ENCODE measurements at places on chromosomes 11 and 22.

GRCh38 chr22:20218987-20219386 lies 49.1 kb downstream of the RTN4R start:
- no peak for DNase-seq

- peak; percentile 47 for DNase-seq
Observed at GRCh38 chr22:41915035-41915785, at the start of gene SHISA8. TSS of gene SHISA8 (minus strand) at chr22:41915074. CDS start at chr22:41914667, 407 bp downstream.

- DNase-seq = no peak
Observed at GRCh38 chr22:49966774-49967705, 6.5 kb downstream of the PIM3 start.

DNA sequence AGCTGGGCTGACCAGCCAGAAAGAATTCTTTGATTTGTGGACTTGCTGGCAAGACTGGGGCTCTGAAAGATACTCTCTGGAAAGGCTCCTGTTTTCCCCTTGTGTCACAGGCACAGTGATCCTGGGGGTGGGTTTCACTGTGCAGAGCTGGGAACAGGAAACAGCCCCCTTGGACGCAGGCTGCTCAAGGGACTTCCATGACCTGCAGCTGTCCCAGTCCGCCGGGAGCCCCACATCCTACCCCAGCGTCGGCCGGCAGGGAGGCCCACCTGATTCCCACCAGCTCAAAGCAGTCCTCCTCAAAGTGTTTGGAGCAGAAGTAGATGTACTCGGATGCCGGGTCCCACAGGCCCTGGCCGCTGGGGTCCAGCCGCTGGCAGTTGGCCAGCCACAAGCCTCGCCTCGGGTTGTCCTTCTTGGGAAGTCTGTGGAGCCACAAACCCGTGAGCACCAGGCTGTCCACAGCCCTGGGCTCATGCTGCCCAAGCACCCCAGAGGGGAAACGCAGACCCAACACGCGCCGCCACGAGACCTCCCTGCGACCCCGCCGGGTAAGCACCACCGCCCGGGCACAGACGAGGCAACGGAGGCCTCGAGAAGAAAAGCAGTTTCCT lies 824 bp downstream of the THAP7 start:
- no peak for DNase-seq

- DNase-seq = no peak
Observed at GRCh38 chr11:10641177-10641911, 52.2 kb downstream of the IRAG1 start.

DNA sequence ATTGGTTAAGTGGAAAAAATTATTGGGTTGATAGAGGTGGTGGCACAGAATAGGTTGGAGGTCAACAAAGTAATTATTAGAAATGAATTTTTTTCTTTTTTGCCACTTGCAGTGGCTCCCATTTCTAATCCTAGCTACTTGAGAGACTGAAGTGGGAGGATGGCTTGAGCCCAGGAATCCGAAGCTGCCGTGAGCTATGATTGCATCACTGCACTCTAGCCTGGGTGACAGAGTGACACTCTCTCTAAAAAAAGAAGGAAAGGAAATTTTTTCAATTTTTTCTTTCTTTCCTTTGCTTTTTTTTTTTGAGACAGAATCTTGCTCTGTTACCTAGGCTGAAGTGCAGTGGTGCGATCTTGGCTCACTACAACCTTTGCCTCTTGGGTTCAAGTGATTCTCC lies 2.2 kb upstream of the BCO2 start:
- no peak for DNase-seq

DNA sequence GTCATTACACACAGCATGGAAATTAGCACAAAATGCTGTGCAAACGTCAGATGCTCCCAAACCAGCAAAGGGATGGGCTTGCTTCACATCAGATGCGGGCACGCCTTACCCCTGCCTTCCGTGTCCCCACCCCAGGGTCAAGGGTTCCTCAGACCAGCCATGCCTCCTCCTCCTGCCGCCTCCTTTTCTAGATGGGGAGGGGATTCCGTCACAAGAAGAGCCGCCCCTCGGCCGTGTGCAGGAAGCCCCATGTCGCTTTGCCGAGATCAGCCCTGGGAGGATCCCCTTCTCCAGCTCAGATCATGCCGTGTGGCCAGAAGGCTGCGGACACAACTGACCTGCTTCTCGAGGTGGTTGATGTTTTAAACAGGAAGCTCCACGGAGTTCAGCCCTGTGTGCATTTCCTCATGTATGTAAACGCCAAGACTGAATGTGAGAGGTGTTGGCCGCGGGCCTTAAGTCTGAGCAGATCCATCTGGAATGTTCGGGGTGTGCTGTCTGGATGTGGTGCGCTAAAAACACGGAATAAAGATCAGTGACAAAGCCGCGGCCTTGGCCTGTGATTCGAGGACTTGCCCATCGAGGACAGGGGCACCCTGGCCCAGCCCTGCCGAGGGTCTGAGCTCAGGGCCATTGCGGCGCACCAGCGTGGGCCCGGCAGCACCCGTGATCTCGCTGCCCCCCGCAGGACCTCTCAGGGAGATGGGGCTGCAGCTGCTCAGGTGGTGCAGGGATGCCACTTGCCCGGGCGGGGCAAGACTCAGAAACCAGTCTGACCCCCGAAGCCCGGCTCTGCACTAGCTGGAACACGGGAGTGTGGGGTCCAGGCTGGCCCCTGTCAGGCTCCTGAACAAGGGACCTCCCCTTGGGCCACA lies 412.9 kb downstream of the TBC1D22A start:
- no peak for DNase-seq

DNA sequence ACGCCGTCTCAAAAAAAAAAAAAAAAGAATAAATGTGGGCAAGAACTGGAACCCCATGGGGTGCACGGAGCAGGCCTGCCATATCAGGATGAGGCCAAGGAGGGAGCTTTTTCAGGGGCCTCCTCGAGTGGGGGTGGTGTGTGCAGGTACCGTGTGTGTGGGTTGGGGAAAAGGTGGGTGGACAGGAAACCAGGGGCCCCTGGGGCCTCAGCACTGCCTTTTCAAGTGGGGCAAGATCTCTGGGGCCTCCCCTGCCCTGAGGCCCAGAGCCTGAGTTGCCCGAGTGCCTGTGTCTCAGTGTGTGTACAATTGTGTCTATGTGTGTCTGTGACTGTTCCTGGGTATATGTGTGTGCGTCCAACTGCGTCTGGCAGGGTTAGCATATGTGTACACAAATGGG lies 23.8 kb downstream of the TEF start:
- no peak for DNase-seq

- no peak for DNase-seq
Observed at GRCh38 chr11:69721106-69721505, 17.3 kb upstream of the FGF19 start.

GRCh38 chr11:11895672-11896071 lies 53.9 kb downstream of the USP47 start:
- no peak for DNase-seq

DNA sequence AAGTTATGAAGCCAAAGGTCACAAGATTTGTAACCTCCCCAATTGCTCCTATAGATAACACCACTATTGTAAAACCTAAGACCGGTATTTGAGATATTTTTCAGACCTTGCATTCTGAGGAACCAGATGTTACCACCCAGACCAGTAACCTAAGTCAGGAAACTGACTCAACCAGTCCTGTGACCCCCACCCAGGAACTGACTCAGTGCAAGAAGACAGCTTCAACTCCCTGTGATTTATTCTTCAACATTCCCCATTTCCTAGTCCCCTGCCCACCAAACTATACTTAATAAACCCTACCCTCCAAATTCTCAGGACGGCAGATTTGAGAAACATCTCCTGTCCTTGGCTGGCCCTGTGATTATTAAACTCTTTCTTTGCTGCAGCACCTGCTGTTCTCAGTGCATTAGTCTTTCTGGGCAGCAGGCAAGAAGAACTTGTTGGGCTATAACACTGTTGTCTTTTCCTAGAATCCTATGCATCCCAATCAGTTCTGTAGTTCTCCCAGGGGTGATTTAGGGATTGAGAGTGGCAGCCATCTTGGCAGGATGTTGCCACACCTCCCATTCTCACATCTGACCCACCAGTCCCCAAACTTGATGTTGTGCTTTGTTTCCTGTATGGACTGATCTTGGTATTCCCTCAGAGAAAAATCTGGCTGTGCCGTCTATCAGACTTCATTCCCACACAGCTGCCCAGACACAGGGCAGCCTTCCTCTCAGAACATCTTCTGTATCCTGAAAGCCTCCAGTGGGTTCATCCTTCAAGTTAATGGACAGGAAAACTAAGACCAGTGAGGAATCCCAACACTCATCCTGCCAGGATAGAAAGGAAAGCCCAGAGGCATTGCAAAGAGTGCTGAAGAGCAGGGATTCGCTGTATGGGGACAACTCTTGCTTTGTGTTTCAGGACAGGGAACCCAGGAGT lies 104.0 kb downstream of the PDE2A start:
- no peak for DNase-seq

GRCh38 chr11:38530226-38530625 lies 1932.2 kb upstream of the RAG2 start:
- DNase-seq = no peak

GRCh38 chr11:120273432-120273831 lies 33.5 kb downstream of the POU2F3 start:
- DNase-seq = no peak

GRCh38 chr22:44281768-44282637 lies 30.7 kb downstream of the SHISAL1 start:
- DNase-seq = no peak

GRCh38 chr11:71115770-71116692 lies 136.3 kb downstream of the SHANK2 start:
- DNase-seq = no peak

GRCh38 chr22:28983788-28984441 lies 77.7 kb downstream of the C22orf31 start:
- no peak for DNase-seq

DNA sequence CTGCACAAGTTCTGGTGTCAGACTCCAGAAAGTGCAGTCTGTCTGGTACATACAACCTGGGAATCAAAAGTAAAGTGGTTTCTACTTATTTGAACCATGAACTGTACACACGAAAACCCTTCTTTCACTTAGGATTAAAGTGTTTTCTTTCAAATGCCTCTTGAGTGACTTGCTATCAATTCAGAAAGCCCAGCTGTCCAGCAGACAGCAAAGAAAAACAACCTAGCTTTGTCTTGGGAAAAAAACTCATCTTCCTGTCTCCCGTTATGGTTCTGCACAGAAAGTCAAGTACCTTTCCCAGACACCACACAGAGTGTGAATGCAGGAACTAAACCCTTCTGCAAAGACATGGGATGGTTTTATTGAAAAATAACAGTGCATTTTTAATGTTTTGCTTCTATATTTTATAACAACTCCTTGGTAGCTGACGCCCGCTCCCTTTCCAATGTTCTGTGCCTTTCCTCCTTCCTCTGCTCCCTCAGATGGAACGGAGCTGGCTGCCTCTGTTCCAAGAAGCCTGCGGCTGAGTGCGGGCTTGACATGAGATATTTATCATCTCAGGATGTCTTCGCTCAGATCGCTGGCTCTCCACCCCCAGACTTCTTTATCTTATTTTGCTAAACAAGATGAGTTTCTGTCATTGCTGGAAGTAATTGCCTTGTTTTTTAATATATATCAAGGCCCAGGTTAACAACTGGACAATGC lies 322.3 kb upstream of the B3GAT1 start:
- DNase-seq = no peak

DNA sequence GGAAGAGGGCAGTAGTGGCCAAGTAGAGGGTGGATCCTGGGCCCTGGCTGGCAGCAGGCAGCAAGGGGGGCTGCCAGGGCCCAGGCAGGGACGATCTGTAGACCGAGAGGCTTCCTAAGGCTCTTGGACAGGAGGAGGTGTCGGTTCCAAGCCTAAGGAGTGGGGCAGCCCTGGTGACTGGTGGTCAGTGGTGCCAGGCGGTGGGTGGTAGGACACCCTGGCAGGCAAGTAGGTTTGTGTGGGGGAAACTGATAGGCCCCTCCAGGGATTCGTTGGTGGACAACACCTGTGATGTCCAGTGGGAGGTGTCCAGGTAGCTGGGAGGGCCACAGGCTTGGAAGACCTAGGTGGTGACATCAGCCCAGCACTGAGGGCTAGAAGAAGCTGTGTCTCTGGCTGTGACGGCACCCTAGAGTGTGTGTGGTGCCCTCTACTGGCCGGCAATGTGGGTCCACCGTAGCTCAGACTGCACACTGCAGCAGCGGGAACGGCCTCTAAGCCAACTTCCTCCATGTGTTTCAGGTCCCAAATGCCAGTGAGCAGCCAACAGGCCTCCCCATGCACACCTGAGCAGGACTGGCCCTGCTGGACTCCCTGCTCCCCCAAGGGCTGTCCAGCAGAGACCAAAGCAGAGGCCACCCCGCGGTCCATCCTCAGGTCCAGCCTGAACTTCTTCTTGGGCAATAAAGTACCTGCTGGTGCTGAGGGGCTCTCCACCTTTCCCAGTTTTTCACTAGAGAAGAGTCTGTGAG lies 9.4 kb upstream of the SAMM50 start:
- peak; percentile 41 for DNase-seq

DNA sequence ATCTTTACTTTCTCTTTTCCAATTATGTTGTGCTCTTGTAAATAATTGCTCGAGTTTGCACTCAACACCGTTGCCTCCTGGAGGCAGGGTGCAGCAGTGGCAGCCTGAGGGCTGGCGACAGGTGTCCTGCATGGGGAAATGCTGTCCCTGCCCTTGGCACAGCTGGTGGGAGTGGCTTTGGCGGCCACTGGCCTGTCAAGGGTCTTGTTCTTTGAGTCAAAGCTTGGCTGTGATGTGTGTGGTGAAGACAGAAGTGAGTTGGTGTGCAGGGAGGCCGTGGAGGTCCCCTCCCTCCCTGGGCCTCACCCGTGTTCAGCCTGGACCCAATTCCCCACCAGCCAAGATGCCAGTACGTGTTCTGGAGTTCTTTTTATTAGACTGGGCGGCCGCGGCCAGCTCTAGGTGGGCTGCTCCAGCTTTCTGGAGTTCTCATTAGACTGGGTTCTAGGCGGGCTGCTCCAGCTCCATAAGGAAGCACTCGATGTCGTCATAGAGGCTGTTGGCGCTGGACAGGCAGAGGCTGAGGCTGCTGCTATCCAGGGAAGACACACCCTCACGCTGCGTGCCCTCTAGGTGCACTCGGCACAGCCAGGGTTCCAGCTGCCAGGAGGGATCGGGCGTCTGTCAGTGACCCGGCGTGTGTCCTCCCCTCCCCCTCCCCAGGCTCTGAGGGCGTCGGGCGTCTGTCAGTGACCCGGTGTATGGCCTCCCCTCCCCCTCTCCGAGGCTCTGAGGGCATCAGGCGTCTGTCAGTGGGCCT lies 3.4 kb downstream of the IRF7 start:
- no peak for DNase-seq

- no peak for DNase-seq
Observed at GRCh38 chr22:39634530-39635405, 64.2 kb downstream of the CACNA1I start.

DNA sequence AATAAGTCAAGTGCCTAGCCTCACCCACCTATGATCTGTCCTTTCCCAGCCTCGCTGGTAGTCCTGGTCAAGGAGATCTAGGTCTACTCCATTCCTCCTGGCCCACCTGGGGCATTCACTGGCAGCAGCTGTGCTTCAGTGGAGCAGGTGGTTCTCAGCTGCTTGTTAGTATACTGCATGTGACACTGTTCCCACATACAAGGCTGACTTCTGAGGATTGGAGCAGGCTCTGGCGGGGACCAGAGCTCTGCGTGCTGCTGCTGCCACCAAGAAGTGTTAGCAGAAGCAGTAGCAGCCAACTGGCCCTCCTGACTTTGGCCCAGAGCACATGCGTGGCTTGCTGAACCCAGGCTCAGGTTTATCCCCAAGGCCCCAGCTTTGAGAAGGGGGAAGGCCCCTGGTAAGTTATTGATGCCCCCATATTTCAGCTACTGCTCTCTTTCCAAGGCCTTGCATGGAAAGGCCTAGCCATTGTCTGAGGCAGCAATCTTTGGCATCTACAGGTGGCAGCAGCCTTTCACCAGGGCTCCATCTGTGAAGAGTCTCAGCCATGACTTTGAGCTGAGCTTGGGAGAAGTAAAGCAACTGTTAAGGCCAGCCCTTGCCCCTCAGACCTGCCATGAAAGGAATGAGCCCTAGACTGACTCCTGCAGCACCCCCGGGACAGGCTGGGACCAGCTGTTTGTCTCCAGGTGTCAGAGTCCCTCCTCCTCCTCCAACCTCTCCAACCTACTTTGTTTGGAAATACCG lies 26.5 kb downstream of the ARHGAP1 start:
- DNase-seq = no peak
